ENCODE measurements at places on chromosomes 1 and 21.

GRCh38 chr1:93552741-93553455 is 105.0 kb downstream of the FNBP1L start:
- no peak for DNase-seq

- no peak for DNase-seq
Observed at GRCh38 chr1:227894831-227895451, 52.8 kb downstream of the WNT9A start.

GRCh38 chr1:201489643-201490261 is 17.2 kb downstream of the CSRP1 start:
- DNase-seq: no peak

GRCh38 chr1:180425952-180426351 is 76.4 kb downstream of the ACBD6 start:
- DNase-seq: no peak

DNA sequence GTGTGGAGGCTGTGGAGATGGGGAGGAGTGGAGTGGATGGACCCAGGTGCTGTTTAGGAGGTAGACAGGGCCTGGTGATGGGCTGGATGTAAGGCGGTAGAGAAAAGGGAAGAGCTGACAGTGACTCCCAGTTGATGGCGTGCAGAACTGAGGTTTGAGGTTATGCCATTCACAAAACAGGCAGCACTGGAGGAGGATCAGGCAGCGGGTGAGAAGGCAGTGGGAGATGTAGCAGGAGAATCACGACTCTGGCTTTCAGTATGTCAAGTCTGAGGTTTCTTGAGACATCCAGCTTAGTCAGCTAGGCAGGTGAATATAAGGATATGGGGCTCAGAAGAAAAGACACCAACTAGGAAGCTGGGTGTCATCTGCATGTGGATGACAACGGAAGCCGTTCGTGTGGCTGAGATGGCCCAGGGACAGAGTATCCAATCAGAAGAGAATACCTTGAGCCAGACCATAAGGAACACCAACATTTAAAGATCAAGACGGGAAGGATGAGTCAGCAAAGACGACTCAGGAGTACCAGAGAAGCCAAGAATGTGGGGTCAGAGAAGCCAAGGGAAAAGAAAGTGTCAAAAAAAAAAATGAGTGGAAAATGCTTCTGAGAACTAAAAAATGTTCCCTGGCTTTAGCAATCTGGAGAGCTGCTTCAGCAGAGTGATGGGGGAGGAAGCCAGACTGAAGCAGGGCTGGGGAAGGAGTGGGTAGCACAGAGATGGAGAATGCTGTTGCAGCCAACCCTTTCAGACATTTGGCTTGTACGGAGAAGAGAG is 15.2 kb downstream of the LRRN2 start:
- DNase-seq: no peak

DNA sequence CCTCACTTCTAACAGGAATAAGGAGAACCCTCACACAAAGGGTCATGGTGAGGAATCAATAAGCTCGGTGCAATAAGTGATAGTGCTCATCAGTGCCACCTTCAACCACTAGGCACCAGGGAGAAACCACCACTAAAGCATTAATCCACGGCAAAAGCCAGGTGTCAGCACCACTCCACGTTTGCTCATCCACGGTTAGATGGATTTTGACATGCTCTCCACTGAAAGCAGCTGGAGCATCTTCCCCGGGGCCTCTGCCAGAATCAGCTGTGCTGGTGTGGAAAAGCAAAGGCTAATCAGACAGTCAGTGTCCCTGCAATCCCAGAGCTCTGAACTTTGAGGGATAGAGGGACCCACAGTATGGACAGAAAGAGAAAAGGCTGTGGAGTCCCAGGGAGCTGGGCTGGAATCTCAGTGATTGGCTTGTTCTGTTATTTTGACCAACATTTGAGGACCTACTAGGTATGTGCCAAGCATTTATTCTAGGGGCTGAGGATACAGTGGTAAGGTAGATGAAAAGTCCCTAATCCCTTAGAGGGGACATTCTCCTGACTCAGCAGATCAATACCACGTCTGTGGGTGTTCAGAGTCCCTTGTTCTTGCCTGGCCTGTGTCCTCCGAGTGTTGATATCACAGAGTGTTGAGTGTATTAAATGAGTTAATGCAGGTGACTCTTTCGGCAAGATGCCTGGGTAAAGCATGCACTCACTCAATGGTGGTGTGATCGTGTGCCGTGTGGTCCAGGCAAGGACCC is 41.3 kb downstream of the FHAD1 start:
- no peak for DNase-seq

GRCh38 chr1:11158291-11158690 is 30.9 kb upstream of the ANGPTL7 start:
- no peak for DNase-seq

DNA sequence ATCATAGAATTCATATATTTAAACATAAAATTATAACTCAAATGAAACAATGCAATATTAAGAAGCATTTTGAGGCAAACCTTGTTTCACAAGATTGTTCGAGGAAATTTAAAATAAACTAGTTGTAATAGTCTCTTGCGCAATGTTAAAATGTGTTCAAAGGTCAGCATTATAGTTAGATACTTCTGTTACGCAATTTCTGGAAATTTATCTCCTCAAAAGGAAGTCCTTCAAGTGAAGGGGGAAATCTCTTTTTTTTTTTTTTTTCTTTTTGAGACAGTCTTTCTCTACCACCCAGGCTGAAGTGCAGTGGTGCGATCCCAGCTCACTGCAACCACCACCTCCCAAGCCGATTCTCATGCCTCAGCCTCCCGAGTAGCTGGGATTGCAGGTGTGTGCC is 52.1 kb downstream of the FMO4 start:
- DNase-seq: no peak

DNA sequence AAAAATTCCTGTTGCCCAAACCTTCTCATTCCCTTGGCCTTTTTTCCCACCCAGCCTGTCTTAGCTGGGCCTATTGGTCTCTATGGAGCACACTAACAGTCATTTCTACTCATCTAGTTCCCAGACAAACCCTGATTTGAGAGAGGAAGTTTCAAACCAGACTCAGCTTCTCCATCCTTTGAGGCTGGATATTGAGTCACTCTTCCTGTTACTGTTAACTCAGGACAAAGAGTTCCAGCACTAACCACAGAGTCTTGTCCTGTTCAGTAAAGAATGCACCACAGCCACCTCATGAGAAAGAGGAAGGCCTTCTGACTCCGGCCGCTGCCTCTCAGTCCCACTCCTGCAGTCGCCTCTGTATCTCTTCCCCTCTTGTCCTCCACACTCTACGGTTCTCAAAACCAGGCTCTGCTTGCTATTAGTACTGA is 137.8 kb downstream of the PTPRC start:
- no peak for DNase-seq

- DNase-seq: no peak
Observed at GRCh38 chr1:168976267-168976666, 130.2 kb upstream of the ATP1B1 start.

DNA sequence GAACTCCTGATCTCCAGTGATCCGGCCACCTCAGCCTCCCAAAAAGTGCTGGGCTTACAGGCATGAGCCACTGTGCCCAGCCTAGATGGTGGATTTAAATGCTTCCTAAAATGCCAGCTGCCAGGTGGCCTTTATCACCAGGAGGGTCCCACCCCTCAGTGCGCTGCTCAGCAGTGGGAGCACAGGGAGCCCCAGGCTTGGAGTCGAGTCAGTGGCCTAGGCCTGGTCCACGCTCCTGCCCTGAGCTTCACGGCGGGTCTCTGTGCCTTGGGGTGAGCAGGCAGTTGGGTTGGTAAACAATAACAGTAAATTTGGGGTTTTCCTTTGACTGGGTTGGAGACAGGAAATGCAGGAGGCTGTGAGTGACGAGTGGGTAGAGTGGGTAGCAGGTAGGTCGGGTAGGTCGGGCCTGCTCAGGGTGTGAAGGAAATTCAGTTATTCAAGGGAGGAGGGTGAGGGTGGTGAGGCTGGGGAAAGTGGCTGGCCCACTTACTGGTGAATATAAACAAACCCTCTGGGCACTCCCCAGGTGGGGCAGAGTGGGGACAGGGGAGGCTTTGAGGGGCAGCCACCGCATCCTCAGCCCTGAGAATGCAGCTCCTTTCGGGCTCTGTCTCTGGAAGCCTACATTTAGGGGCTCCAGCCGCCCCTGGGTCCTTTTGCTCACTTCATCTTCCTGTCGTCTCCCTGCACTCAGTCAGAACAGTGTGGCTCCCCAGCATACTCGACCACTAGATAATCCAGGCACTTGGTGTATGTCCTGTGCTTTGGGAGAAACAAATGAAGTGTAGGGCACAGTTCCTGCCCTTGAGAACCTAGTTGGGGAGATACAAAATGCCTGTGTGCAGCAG is 33.5 kb upstream of the IL19 start:
- peak; percentile 52 for DNase-seq

DNA sequence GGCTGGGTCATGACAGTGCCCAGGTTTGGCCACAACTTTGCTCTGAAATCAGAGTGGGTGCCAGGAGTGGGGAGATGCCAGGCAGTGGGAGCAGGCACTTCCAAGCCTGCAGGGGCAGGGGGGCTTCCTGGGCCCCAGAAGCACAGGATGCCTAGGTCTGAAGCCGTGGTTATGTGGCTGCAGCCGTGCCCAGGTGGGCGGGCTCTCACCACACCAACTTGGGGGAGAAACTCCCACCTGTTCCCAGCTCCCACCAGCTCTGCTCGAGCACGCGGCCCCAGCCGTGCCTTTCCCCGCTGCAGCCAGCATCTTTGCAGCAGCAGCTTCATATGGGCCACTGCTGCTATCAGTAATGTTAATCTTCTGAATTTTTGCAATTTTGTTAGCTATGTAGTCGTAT is 331.4 kb downstream of the USP25 start:
- no peak for DNase-seq

DNA sequence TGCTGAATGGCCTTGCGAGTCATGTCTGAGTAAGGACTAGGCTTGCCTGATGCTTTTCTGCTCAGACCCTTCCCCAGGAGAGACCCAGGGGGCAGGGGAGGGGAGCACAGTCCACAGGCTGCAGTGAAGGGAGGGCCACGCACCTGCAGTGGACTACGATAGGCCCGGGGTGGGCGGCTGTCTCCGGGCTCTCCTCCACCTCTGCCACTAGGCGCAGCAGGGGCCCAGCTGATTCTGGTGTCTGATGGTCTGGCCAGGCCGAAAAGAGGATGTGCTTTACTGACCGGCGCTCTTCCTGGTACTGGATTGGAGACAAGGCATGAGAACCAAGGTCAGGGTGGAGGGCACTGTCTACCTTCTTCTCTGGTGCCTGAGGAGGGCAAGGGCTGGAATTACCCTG is 7.9 kb upstream of the ARL8A start:
- DNase-seq: no peak

GRCh38 chr1:215568299-215568692 is 1.2 kb downstream of the KCTD3 start:
- no peak for DNase-seq

DNA sequence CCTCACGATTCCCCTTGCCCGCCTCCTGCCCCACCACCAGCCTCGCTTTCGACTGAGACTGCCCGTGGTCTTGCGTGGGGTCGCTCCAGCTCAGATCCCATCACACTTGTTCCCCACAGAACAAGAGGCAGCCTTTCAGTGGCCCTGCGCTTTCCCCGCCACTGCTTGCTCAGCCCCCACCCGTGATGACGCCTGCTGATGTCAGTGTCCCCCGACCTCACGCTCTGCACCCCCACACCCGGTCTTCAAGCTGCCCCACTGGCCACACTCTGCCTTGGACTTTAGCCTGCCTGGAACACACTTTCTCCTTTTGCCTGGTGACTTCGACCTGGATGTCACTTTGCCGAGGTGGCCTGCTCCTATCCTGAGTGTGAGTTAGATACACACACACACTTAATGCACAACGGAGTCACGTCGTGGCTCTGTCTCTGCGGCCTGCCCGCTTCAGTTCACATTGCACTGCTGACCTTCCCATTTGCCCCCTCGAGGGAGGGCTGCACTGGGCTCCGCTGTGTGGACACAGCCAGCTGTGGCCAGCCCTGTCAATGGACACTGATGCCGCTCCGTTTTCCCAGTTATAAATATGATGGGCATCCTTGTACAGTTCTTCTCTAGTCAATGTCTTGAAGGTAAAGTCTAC is 13.0 kb downstream of the AGPAT3 start:
- DNase-seq: no peak

GRCh38 chr1:43936431-43937151 is 3.0 kb downstream of the ARTN start:
- peak; percentile 36 for DNase-seq

DNA sequence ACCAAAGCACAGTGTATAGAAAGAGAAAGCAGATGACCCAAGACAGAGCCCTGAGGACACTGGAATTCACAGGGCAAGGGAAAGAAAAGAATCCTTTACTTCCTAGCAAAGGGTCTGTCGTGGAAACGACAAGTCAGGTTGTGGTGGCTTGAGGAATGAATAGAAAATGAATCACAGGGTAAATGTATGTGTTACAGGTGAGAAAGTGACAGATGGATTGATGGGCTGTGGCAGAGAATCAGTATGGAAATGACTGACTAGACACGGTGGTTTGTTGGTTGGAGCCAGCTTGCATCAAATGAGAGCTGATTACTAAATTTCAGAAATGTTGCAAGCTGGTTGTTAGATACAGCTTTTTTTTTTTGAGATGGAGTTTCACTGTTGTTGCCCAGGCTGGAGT is 46.9 kb downstream of the PTP4A2 start:
- peak; percentile 36 for DNase-seq

DNA sequence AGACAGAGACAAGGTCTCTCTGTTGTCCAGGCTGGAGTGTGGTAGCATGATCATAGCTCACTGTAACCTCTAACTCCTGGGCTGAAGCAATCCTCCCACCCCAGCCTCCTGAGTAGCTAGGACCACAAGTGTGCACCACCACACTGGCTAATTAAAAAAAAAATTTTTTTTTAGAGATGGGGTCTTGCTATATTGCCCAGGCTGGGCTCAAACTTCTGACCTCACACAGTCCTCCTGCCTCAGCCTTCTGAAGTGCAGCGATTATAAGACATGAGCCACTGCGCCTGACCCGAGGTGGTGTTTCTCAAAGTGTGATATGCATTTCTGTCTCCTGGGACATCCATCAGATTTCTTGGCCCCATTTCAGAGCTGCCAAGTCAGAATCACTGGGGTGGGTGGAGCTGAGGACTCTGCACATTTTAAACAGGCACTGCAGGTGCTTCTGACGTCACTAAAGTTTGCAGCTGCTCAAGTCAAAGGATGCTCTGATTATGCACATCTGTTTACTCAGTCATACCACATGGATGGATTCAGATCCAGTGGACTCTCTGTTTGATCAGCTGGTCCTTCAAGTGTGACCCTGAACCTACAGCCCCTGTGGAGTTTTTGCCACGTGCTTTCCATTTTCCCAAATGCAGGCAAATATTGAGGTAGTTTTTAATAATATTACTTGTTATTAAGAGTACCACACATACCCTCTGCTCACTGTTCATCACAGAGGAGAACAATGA is 21.4 kb downstream of the TGFB2 start:
- no peak for DNase-seq

DNA sequence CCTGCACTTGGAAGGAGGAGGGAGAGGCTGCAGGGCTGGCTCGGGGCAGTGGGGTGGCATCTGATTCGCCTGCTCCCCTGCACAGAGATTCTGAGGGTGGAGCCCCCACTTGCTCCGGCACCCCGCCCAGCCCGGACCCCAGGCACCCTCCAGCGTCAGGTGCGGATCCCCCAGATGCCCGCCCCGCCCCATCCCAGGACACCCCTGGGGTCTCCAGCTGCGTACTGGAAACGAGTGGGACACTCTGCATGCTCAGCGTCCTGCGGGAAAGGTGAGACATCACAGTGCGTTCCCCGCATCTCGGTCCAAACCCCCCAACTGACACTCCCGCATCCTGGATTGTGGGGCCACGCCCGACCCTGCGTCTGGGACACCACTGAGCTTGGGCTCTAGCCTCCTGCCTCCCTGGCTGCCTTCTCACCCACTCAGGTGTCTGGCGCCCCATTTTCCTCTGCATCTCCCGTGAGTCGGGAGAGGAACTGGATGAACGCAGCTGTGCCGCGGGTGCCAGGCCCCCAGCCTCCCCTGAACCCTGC is 7.9 kb downstream of the ADAMTSL4 start:
- DNase-seq: no peak

All from activated CD8-positive, alpha-beta T cell treated with anti-CD3 and anti-CD28 coated beads, Interleukin-2, amount 10 ng/mL, durations not matched to agents 7 days and 5 days (primary cell).